SK-N-SH (cell line): ENCODE measurements at places on chromosomes 1 and 21.

GRCh38 chr1:243882276-243882675 is 32.2 kb upstream of the AKT3 start:
- DNase-seq = no peak

GRCh38 chr1:212179394-212180076 is 105.7 kb upstream of the PPP2R5A start:
- no peak for DNase-seq

- no peak for DNase-seq
Observed at GRCh38 chr1:237134929-237135328, 92.9 kb downstream of the RYR2 start.

- no peak for DNase-seq
Observed at GRCh38 chr1:39497585-39497984, 6.1 kb downstream of the BMP8A start.

DNA sequence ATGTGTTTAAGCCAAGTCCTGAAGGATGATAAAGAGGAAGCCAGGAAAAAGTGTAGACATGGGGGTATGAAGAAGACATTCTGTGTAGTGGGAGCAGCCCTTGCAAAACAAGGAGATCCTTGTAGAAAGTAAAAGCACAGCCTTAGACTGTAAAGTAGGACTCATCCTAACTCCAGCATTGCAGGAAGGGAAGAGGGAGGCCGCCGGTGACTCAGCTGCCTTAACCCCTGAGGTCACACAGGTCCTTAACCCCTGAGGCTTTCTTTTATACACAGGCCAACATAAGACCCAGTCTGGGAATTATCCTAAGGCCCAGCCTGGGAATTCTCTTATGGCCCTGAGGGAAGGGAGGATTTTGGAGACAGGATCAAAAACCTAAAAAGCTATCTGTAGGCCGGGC is 18.0 kb downstream of the PGM1 start:
- no peak for DNase-seq

- DNase-seq = no peak
Observed at GRCh38 chr1:21530368-21531016, 21.3 kb downstream of the ALPL start.

DNA sequence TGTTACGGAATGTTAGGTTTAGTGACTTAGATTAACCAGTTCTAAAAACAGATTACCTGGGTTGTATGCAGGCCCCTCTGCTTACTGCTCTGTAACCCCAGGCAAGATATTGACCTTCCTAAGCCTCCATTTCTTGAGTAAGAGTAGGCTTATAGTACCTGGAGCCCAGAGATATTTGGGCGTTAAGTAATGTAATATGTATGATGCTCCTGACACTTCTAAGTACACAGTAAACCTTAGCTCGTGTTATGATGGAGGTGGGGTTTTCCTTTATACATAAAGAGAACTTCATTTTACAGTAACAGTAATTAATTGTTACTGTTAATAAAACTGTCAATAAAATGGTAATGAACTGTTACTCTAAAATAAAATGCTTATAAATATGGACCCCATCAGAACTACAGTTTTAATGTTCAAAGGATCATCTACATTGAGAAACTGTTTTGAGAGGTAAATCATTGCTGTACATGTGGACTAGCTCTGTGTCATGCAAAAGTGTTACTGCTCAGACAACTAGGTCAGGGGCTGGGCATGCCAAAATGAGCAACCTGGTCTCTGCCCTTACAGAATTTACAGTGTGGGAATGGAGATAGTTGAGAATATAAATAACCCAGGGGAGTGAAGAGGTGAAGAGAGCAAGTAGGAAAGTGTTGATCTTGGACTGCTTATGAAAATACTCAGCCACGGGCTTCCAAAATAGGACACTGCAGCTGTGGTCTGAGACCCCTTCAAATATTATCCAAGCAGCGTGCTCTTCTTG is 26.6 kb downstream of the LRRC8C start:
- no peak for DNase-seq

- no peak for DNase-seq
Observed at GRCh38 chr1:9107136-9107535, 21.8 kb downstream of the GPR157 start.

DNA sequence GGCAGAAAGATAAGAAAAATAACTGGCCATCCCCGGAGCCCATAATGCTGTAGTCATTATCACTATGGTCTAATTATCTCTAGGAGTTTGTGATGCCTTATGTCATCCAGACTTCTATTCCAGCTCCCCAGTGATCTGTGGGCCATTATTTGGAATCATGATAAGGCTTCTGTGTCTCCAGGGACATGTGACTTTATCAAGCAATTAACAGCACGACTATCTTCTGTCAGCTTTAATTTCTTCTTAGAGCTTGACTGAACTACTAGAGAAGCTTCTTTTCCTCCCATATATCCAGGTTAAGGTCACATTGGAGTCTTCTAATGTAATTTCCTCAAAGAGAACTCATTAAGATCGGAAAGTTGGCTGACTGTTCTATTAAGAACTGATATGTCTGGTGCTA is 100.4 kb downstream of the LHX8 start:
- peak; percentile 16 for DNase-seq

DNA sequence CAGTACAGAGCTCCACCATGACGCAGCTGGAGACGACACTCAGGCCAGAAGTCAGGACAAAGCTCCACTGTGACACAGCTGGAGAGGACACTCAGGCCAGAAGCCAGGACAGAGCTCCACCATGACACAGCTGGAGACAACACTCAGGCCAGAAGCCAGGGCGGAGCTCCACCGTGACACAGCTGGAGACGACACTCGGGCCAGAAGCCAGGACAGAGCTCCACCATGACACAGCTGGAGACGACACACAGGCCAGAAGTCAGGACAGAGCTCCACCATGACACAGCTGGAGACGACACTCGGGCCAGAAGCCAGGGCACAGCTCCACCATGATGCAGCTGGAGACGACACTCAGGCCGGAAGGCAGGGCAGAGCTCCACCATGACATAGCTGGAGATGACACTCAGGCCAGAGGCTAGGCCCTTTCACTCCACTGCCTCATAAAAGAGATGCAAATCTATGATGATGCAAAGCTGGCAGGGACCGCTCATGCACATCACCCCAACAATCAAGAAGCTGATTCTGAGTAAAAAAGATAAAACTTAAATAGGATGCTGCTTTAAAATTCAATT is 13.6 kb upstream of the OR2B11 start:
- DNase-seq = no peak

DNA sequence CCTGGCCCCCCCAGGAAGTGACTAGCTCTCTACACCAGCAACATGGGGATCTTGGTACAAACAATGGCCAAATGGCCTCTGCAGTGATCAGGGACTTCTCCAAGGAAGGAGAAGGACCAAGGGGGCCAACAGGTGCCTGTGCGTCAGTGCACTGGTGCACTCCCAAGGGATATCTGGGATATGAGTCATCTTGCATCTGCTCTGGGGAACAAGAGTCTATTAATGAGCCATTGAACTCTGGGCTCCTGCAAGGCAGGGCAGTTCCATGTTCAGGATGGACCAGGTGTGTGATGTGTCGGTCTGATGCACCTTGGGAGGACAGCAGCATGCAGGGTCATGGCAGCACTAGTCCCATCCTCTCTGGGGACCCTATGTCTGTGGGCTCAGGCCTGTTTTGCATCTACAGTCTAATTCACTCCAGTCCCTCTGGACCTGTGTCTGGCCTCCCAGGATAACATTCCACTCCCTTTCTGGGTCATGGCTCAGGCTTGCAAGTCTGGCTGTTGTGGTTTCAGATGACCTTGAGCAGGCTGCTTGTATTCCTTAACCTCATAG is 125.3 kb downstream of the TRABD2B start:
- no peak for DNase-seq

GRCh38 chr21:28200726-28201125 is 792.0 kb downstream of the LTN1 start:
- no peak for DNase-seq

GRCh38 chr1:163165119-163165518 is 37.6 kb downstream of the RGS5 start:
- DNase-seq = no peak

DNA sequence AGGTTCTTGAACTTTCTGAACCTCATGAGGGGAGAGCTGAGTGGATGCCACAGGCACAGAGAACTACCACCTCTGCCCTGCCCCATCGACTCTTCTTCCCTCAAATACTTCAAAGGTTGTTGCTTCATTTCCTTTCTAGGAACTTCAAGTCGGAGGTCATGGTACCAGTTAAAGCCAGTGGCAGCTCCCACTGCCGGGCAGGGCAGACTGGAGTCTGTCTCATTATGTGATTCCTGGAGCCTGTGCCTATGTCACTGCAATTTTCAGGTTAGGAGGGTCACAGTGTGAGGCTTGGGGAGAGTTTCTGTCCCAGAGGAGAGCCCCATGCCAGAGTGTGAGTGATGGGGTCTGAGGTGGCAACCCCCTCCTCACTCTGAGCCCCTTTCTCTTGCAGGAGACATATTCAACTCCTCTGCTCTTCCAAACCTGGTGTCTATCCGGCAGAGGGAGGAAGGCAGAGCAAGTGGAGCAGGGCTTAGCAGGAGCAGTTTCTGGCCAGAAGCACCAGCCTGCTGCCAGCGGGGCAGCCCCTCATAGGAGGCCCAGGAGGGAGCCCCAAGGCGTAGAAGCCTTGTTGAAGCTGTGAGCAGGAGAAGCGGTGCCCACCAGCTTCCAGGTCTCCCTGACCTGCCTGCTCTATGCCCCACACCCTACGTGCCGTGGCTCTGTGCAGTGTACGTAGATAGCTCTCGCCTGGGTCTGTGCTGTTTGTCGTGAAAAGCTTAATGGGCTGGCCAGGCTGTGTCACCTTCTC is 29.3 kb downstream of the CAMK1G start:
- no peak for DNase-seq

GRCh38 chr21:43922949-43923348 is 57.9 kb downstream of the AGPAT3 start:
- peak; percentile 65 for DNase-seq

DNA sequence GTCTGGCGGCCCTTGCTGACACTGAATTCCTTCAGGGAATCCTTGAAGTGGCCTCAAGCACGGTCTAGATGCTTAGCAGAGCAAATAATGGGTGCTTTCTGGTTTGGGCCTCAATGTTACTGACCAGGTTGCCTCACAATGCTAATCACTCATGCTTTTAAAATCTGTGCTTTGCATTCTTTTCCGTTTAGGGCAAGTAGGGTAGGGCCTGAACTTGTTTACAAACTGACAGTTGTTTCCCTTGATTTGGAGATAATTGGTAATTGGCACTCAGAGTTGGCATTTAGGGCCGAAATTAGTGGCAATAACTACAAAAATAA is 1.4 kb downstream of the VPS13D start:
- no peak for DNase-seq

- no peak for DNase-seq
Observed at GRCh38 chr1:89425056-89425455, 61.2 kb downstream of the GBP6 start.

GRCh38 chr1:35298464-35298863 is 30.0 kb downstream of the ZMYM4 start:
- DNase-seq = peak; percentile 44

GRCh38 chr1:50720457-50721053 is 239.5 kb downstream of the FAF1 start:
- DNase-seq = no peak

GRCh38 chr1:115666702-115667101 is 24.9 kb downstream of the VANGL1 start:
- DNase-seq = no peak

GRCh38 chr1:162083273-162083672 is 13.8 kb downstream of the NOS1AP start:
- DNase-seq = no peak
